CD4-positive, alpha-beta T cell (primary cell): ENCODE measurements at places on chromosomes 13 and 19. TPM values are rescaled to one million over a fixed set of nuclear protein-coding genes. Genes with fewer than 3 reads are reported as not detected.
A peak's percentile ranks its signal among the peaks of the same experiment; 100 is the strongest.

ZNF700 gene
- 14.5 TPM for total RNA-seq

ZNF541 gene
- 0.88 TPM for total RNA-seq

ZNF136 gene
- 45.6 TPM for total RNA-seq

SHISA2 gene
- 0.92 TPM for total RNA-seq

SSC5D gene
- total RNA-seq = 0.42 TPM

DNA sequence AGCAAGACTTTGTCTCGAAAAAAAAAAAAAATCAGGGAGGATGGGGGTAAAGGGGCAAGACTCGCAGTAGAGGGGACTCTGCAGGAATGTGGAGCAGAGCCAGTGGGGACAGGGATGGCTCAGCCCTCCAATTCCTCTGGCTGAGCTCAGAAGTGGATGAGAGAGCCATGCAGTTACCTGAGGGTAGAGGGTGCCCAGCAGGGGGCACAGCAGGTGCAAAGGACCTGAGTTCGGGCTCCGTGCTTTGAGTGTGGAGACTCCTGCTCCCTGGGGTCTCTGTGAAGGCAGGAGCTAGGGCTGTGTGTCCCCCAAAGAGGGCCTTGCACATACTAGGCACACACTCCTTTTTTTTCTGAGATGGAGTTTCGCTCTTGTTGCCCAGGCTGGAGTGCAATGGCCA is 7.7 kb downstream of the DOCK6 start:
- no peak for DNase-seq
- no peaks in the 10 kb centered on the region for H3K36me3 ChIP-seq
- H3K4me3 ChIP-seq = no peak overlapping the region
- no peak overlapping the region for H3K27ac ChIP-seq
- no peaks in the 10 kb centered on the region for H3K4me1 ChIP-seq
- no peaks in the 10 kb centered on the region for H3K27me3 ChIP-seq

- H3K4me1 ChIP-seq = peaks cover 11% of the 10 kb centered on the region
- H3K27me3 ChIP-seq = peaks cover 26% of the 10 kb centered on the region
- no peak overlapping the region for H3K4me3 ChIP-seq
Observed at GRCh38 chr13:74573654-74574053, 439.4 kb upstream of the KLF12 start.

DNA sequence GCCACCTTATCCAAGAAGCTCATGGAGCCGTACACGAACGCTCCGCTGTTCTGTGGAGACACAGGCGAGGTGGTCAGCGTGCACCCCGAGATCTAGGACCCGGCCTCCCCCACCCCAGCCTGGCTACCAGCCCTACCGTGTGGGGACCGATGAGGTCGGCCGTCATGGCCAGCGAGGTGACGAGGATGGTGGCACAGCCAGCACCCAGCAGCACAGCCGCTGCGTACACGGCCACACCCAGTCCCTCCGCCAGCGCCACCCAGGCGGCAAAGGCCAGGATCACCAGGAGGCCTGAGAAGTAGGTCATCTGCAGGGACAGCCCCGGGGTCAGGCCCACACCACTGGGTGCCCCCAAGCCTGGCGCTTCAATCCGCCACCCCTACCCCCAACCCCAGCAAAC is 7.1 kb downstream of the TEKTIP1 start:
- no peak overlapping the region for H3K4me3 ChIP-seq
- H3K27me3 ChIP-seq = no peaks in the 10 kb centered on the region
- H3K27ac ChIP-seq = no peak overlapping the region
- peaks cover 47% of the 10 kb centered on the region for H3K36me3 ChIP-seq
- H3K4me1 ChIP-seq = peaks cover 21% of the 10 kb centered on the region

GRCh38 chr19:40632311-40633036 is 31.3 kb downstream of the LTBP4 start:
- DNase-seq = no peak
- H3K36me3 ChIP-seq = peaks cover 3% of the 10 kb centered on the region
- no peaks in the 10 kb centered on the region for H3K27me3 ChIP-seq
- no peak overlapping the region for H3K27ac ChIP-seq

GRCh38 chr19:48090281-48090802 is 20.3 kb downstream of the PLA2G4C start:
- H3K4me1 ChIP-seq = no peaks in the 10 kb centered on the region
- H3K27ac ChIP-seq = no peak overlapping the region
- no peaks in the 10 kb centered on the region for H3K27me3 ChIP-seq
- no peaks in the 10 kb centered on the region for H3K36me3 ChIP-seq

- peaks cover 5% of the 10 kb centered on the region for H3K4me1 ChIP-seq
- no peak for DNase-seq
- no peak overlapping the region for H3K4me3 ChIP-seq
- no peaks in the 10 kb centered on the region for H3K36me3 ChIP-seq
Observed at GRCh38 chr13:30864433-30865122, 41.5 kb upstream of the MEDAG start.

DNA sequence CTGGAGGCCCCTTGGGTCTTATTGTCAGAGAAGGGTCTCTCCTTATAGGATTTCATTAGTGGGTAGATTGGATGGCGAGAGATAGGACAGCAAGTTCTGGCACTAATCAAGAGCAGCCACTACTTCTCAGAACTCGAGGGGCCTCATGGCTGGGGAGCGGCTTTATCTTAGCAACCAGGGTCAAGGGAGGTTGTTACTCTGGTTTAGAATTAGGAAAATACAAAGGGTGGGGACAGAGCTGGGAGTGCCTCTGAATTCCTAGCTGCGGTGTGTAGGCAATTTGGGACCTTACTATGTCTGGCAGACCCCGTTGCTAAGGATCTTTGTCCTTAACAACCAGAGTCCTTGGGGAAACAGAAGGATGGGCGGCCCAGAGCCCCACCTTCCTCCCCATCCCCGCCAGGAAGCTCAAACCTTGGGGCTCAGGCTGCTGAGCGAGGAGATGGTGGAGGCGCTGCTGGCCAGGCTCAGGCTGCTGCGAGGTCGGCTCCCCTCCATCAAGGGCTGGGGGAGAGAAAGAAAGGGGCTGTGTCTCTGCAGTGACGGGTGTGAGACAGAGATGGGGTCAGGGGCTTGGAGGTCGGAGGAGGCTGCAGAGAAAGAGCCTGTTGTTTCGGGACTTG is 1.2 kb downstream of the PLEKHA4 start:
- peaks cover 4% of the 10 kb centered on the region for H3K4me1 ChIP-seq
- DNase-seq = no peak
- no peaks in the 10 kb centered on the region for H3K36me3 ChIP-seq

DNA sequence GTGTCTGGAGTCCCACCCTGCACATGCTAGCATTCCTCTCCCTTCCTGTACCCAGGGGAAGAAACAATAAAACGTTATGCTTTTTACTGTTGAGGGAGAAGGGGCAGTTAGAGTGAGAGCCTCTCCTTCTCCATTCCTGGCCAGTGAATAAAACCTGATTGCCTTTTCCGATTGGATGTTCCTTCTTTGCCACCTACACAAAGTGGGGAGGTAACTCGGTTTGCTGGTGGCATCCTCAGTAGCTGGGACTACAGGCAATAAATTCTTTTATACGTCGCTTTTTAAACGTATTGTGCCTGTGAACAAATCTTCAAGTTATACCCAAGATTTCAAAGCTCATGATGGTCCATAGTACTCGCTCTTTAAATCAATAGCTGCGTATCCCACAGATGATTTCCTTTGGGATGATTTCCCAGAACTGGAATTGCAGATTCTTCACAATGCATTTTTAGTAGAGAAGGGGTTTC is 660 bp upstream of the MVB12A start:
- no peak for DNase-seq
- peak overlapping the region; percentile 32 for H3K27ac ChIP-seq
- H3K36me3 ChIP-seq = peaks cover 30% of the 10 kb centered on the region
- H3K27me3 ChIP-seq = no peaks in the 10 kb centered on the region
- H3K4me1 ChIP-seq = peaks cover 18% of the 10 kb centered on the region
